ENCODE measurements at places on chromosomes 13 and 19.

GRCh38 chr19:46082728-46083050 is 41.8 kb downstream of the IGFL3 start:
- DNase-seq = no peak

DNA sequence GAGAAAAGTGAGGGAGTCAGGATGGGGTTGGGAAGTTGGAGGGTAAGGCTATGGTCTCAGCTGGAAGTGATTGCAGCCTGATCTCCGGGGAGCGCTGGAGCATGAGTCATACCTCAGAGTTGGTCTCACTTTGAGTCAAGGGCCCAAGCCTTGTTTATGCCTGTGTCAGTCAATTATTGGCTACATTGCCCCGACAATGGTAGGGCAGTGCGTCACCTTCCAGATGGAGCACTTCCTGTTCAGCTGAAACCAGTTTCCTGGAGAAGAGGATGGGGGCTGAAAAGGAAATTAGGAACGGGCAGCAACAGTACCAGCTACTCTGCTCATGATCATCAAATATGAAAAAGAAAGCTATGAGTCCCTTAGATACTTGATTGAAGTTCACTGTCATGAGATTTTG is 60.4 kb downstream of the ADGRE1 start:
- peak; percentile 26 for DNase-seq

DNA sequence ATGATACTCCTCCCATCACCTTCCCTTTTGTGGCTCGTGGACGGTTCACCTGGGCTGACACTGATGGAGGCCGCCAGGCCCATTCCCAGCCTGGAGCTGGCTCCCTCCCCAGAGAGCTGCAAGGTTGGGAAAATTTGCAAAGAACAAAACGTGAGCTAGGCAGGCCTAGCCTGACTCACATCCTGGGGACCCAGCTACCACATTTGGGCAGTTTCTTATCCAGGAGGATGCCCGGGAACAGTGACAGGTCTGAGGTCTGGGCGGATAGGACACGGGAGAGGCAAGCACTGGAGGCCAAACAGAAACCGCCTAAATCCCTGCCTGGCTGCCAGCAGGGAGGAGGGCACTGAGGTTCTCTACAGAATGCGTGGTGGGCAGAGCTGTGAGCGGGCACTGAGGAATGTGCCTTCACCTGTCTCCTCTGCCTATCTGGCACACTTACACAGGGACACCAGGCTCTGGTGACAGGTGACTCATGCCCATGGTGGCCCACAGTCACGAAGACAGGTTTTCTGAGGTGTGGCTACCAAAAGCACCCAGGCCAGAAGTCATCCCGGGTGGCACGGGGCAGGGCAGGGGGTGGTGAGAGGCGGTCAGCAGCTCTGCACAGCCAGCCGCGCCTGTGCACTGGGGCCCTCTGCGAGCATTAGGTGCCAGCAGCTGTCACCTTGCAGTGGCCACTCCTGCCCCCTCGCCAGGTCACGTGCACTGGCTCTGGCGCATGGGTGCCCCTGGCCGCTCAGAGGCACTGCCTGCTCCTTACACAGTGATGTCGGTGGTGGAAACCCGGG is 23.2 kb downstream of the SH3GL1 start:
- DNase-seq = no peak

GRCh38 chr13:48334534-48335127 is 31.1 kb downstream of the RB1 start:
- DNase-seq = peak; percentile 62

GRCh38 chr13:71772361-71772760 is 94.6 kb downstream of the DACH1 start:
- DNase-seq = no peak
